ENCODE measurements at places on chromosomes 3 and 15.

- no peak for DNase-seq
Measured at GRCh38 chr3:157093096-157093495, 66.9 kb downstream of the CCNL1 start.

GRCh38 chr15:83871808-83872559 lies 218.1 kb downstream of the ADAMTSL3 start:
- no peak for DNase-seq

DNA sequence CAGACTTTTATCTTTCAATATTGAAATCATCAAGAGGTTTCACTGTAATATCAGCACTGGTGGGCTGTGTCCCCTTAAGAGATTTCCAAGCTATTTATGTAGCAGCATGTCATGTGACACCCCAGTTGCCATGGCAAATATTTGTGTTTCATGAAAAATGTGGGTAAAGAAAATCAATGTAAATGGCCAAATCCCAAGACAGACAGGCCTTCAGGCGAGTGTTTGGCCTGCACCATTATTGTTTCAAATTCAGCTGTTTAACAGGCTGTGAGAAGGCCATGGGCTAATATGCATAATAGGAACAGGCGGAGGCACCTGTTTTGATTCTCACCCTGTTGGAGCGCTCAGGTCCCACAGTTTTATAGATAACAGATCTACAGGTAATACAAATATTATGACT lies 104.2 kb downstream of the IQCH start:
- no peak for DNase-seq

DNA sequence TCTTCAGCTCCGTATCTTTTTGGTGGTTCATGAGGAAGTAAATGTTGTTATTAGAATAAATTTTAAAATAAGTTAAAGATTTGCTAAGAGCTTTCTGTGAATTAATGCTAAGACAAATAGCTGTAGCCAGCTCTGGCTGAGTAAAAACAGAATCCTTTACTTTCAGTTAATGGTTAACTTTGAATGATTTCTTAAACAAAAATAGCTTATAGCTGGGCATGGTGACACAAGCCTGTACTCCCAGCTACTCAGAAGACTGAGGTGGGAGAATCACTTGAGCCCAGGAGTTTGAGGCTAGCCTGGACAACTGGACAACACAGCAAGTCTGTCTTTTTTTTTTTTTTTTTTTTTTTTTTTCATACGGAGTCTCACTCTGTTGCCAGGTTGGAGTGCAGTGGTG lies 25.0 kb downstream of the TCAIM start:
- no peak for DNase-seq

DNA sequence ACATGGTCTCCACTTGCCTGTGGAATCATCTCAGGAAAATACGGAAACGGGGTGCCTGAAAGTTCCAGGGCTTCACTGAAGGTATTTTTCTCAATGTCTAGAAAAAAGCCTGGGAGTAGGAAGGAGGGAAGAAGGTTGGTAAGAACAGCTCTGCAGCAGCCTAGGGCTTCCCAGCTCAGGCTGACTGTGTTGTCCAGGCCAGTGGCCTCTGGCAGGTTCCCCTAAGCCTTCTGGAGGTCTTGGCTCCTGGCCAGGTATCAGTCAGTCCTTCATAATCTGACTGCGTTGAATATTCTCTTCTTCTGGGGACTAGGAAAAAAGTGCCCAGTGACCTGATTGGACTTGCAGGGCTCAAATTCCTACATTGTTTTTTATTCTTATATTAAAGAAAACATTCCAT lies 38.6 kb downstream of the SSR3 start:
- DNase-seq, result no peak

GRCh38 chr15:31606931-31607497 lies 280.4 kb downstream of the KLF13 start:
- no peak for DNase-seq

GRCh38 chr3:118945834-118946233 lies 88.8 kb downstream of the IGSF11 start:
- DNase-seq, result no peak

GRCh38 chr15:101844916-101845315 lies 32.9 kb downstream of the OR4F15 start:
- no peak for DNase-seq

DNA sequence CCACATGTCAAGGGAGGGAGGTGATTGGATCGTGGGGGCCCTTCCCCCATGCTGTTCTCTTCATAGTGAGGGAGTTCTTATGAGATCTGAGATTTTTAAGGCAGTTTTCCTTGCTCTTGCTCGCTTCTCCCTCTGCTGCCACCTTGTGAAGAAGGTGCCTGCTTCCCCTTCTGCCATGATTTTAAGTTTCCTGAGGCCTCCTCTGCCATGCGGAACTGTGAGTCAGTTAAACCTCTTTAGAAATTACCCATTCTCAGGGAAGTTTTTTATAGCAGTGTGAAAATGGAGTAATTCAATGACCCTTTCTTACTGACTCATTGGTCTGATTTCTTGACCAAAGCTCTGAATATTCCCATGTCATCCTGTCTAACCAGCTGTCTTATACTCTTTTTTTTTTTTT lies 484.4 kb upstream of the TPRG1 start:
- DNase-seq, result no peak

- DNase-seq, result no peak
Measured at GRCh38 chr15:62592920-62593319, 427.8 kb upstream of the C2CD4B start.

- no peak for DNase-seq
Measured at GRCh38 chr3:71048948-71049347, 534.6 kb downstream of the FOXP1 start.

DNA sequence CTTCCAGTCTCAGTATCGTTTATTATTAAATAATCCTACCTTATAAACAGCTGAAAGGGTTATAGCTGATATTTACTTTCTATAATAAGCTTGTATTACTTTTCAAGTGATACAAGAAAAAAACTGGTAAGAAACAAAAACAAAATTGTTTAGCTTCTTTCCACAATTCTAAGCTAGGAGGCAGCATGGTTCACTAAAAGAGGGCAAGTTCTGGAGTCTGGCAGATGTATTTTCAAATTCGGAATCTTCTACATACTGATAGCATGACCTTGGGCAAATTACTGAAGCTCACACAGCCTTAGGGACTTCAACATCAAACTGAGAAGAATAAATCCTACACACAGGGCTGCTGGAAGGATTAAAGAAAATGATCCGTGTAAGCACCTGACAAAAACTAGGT lies 15.4 kb downstream of the C15orf62 start:
- DNase-seq, result no peak

GRCh38 chr3:40997711-40998519 lies 201.4 kb upstream of the CTNNB1 start:
- no peak for DNase-seq

DNA sequence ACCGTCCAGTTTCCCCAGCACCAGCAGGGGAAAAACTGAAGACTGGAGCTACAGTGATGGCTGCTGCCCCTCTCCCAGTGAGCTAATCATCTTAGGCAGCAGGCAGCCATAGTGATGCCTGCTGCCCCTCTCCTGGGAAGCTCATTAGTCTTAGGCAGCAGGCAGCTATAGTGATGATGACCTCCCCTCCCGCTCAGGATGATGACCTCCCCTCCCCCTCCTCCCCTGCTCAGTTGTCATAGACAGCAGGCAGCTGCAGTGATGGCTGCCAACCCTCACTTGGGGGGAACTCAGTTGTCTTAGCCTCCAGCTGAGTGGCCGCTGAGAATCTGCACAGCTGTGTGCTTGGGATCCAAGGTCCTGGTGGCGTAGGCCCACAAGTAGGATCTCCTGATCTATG lies 80.9 kb upstream of the MANF start:
- no peak for DNase-seq

DNA sequence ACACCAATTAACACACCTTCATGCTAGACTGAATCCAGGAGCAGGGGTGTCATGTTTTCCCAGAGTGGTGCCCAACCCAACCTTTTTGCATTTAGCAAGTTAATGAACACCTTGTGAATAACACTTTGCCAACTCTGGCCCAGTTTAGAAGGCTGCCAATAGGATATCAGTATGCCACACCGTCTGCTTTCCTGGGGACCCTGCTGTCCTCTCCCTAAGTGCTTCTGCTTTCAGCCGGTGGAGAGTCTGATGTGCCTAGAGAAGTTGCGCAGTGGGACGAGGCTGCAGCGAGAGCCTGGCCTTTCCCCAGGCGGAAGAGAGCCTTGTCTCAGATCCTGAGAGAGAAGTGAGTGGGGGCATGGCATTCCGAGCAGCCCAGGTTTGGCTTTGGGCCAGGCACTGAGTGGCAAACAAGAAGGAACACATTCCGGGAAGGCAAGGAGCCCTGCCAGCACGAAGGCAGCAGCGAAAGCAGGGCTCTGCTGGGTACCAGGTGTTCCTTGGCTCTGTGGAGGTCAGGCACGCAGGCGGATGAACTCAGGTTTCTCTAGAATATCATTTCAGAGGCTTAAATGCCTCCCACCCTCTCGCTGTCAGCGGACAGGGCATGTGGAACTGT lies 36.9 kb downstream of the SENP8 start:
- no peak for DNase-seq

DNA sequence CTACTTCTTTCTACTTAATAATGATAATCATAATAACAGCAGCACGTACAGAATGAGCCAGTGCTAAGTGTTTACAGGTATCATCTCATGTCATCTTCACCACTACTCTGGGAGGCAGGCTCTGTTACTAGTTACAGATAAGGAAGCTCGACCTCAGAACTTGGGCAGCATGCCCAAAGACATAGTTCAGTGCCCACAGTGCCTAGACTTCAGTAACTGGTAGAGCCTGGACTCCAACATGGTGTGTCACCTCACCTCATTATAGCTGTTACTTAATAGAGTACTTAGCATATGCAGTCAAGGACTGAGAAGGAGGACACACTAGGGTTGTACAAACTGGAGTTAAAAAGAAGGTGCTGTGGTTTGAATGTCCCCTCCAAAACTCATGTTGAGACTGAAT lies 7.6 kb downstream of the GADL1 start:
- DNase-seq, result no peak

GRCh38 chr3:29344154-29344553 lies 63.3 kb downstream of the RBMS3 start:
- no peak for DNase-seq

DNA sequence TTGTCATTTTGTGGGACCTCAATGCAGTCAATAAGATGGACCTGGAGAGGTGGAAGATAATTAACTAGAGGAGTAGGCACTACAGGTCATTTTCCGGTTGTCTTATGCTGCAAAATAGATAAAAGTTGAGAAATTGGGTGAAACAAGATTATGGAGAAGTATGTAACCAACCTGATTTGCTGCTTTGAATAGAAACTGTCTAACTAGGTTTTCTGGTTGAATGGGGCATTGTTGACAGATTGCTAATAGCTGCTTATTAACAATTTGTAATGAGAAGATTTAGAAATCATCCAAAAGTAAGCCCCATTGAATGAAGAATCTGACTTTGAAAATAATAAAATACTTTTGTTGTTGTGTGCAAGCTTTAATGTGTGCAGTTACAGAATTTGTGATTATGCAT lies 26.2 kb downstream of the PIAS1 start:
- DNase-seq, result no peak

DNA sequence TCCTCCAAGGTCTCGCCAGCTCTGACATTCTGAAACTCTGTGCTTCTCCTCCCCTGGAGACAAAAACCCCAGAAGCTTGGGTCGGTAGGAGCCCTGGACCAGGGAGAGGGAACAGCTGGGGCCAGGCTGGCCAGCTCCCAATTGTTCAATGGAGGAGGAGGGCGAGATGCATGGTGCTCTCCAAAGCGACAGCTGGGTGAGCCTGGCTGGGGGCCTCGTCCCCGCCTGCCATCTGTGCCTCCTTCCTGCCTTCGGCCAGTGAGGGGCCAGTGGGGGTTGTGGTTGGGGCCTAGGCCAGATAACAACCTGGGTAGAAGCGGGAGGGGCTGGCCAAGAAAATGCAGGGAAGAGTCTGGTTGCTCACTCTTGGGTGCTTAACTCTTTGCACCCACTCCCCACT lies 79.4 kb downstream of the CORO2B start:
- DNase-seq, result no peak

Measured in activated CD4-positive, alpha-beta T cell treated with anti-CD3 and anti-CD28 coated beads for 4 hours (primary cell).